Fibroblast of skin of scalp (primary cell): ENCODE measurements at places on chromosomes 7 and 10.

- no peak for DNase-seq
These were observed 66.4 kb upstream of the CFAP46 start for GRCh38 chr10:133008736-133009135.

DNA sequence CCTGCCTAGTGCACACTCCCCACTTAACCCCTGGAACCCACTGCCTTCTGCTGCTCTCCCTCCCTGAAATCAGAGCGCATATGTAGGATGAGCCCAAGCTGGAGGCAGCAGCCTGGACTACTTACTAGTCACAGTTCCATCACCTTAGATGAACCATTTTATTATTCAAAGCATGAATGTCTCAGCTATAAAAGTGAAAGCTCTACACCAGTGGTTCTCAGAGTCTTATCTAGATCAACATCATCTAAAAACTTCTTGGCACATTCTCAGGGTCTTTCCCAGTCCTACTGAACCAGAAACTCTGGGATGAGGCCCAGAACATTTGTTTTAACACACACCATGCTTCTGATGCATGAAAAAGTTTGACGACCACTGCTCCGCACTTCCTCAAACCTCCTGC is 100.3 kb upstream of the ANK3 start:
- no peak for DNase-seq

DNA sequence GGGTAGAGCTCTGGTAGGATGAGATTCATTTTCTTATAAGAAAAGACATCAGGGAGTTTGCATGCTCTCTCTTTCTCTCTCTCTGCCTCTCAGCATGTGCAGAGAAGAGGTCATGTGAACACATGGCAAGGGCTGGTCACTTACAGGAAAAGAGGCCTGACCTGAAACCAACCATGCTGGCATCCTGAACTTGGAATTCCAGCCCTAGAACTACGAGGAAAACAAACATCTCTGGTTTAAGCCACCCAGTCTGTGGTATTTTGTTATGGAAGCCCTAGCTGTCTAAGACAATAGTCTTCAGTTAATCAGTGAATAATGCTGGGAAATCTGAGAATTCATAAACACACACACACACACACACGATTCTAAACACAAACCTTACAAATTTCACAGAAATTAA is 1104.2 kb upstream of the LRRN3 start:
- DNase-seq, result no peak

- DNase-seq, result no peak
These were observed 21.8 kb downstream of the MORN4 start for GRCh38 chr10:97611473-97611872.

- no peak for DNase-seq
These were observed 287.7 kb downstream of the NRG3 start for GRCh38 chr10:82162549-82163195.

GRCh38 chr10:18312374-18313139 is 172.3 kb downstream of the CACNB2 start:
- DNase-seq, result peak; percentile 57

DNA sequence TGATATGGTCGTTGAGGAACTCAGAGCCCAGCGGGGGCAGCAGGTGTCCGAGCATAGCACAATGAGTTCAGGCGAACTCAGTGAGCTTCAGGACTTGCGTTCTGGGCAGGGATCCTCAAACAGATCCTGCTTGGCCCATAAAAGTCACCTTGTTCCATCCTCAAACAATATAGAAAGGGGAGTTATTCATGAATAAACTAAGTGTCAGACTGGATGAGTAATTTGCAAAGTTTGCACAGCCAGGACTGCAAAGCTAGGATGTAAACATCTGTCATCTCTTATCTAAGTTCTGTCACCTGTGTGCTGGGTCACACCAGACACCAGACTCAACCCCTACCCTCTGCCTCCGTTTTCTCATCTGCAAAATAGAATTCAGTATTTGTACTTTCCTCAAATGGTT is 58.0 kb upstream of the PFKP start:
- no peak for DNase-seq
